T-helper 17 cell (primary cell): ENCODE measurements at places on chromosomes 7 and 10. TPM values are rescaled to one million over a fixed set of nuclear protein-coding genes. Genes with fewer than 3 reads are reported as not detected.

GRCh38 chr7:12317675-12318074 lies 86.0 kb downstream of the VWDE start:
- H3K36me3 ChIP-seq: peaks cover 2% of the 10 kb centered on the region
- no peak for DNase-seq
- no peak overlapping the region for H3K4me3 ChIP-seq
- peaks cover 4% of the 10 kb centered on the region for H3K4me1 ChIP-seq
- no peaks in the 10 kb centered on the region for H3K27me3 ChIP-seq
- no peak overlapping the region for H3K27ac ChIP-seq

- H3K27ac ChIP-seq: peak overlapping the region; percentile 24
- H3K36me3 ChIP-seq: peaks cover 2% of the 10 kb centered on the region
- peaks cover 32% of the 10 kb centered on the region for H3K4me1 ChIP-seq
- no peak overlapping the region for H3K4me3 ChIP-seq
- DNase-seq: no peak
- no peaks in the 10 kb centered on the region for H3K27me3 ChIP-seq
Observed at GRCh38 chr10:50394832-50395231, 143.5 kb upstream of the ASAH2 start.

- peak overlapping the region; percentile 93 for H3K4me3 ChIP-seq
- no peaks in the 10 kb centered on the region for H3K36me3 ChIP-seq
- H3K4me1 ChIP-seq: peaks cover 13% of the 10 kb centered on the region
Observed at GRCh38 chr7:158976468-158976848, 120.1 kb downstream of the DYNC2I1 start.

SPDYE9 gene
- not detected for total RNA-seq

DNA sequence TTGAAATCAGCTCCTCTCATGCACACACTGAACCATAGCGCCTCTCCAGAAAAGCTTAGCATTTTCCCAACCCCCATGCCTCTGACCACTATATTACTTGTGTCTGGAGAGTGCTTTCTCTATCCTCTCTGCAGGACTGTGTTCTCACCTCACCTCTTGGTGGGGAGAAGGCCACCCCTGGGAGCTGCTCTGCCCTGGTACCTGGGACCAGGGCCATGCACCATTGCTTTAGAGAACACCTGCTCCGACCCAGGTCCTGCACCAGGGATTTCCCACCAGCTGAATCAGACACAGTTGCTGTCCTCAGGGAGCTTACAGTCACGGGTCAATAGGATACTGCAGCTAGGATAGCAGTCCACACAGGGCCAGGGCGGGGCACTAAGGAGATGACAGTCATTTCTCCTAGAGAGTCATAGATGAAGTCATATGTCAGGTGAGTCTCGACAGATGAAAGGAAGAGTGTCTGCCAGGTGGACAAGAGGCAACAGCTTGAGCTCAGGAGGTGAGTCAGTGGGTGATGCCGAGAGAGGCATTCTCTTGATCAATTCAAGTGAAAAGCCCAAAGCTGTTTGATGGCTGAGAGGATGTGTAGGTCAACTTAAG lies 619 bp upstream of the LMTK2 start:
- no peak overlapping the region for H3K27ac ChIP-seq
- H3K36me3 ChIP-seq: no peaks in the 10 kb centered on the region
- peaks cover 20% of the 10 kb centered on the region for H3K4me1 ChIP-seq

DNA sequence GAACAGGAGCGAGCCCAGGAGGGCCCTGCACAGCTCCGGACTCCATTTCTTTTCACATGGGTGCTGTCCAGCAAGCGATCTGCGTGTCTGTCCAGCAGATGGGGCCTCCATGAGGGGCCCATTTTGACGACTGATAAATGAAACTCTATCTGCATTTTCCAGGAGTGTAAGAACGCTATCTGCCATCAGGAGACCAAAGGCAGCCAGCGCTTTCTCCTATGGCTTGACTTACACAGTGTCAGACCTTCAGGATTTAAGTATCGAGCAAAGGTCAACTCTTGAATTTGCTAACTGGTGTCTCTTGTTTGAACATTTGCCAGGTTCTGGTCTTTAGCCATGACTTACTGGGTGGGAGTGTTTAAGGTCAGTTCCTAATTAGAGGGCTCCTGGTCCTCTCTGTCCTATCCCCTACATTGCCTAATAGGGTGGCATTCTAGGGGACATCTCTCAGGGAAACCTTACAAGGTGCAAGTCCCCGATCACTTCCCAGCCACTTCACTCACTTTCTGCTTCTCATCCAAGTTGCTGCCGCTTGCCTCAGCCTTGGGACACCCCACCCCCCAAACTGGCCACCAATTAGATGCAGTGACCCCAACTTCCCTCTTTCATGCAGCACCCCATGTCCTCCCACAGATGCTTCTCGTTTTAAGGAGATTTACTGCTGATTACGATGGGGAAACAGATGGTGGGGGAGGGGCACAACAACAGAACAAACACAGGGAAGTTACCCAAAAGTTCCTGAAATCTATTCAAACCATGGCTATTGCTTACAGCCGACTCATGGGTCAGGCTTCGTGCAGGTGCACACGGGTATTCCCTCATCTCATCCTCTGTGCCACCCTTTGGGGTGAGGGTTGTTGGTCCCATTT lies 20.0 kb downstream of the VSIR start:
- peak overlapping the region; percentile 94 for H3K27ac ChIP-seq
- H3K4me1 ChIP-seq: peaks cover 80% of the 10 kb centered on the region
- DNase-seq: no peak
- H3K27me3 ChIP-seq: no peaks in the 10 kb centered on the region

- H3K27ac ChIP-seq: no peak overlapping the region
- DNase-seq: no peak
- no peaks in the 10 kb centered on the region for H3K36me3 ChIP-seq
- H3K4me3 ChIP-seq: no peak overlapping the region
- peaks cover 12% of the 10 kb centered on the region for H3K27me3 ChIP-seq
Observed at GRCh38 chr10:51663086-51663485, 36.3 kb downstream of the CSTF2T start.

COL17A1 gene
- not detected for total RNA-seq

DNA sequence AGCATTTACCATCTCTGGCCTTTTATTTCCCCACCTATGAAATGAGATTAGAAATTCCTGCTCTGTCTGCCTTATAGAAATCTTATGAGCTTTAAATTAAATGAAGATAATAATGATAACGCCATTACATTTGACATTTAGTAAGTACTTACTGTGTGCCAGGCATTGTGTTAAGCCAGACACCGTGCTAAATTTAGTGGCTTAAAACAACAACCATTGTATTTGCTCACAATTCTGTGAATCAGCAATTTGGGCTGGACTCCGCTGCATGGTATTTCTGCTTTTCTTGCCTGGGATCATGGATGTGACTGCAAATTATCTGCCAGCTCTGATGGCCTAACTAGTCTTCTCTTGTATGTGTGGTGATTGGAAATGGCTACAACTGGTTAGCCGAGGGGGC lies 56.4 kb upstream of the CCDC6 start:
- no peaks in the 10 kb centered on the region for H3K4me1 ChIP-seq
- H3K27ac ChIP-seq: no peak overlapping the region
- no peak overlapping the region for H3K4me3 ChIP-seq
- no peak for DNase-seq
- H3K27me3 ChIP-seq: peaks cover 25% of the 10 kb centered on the region

DNA sequence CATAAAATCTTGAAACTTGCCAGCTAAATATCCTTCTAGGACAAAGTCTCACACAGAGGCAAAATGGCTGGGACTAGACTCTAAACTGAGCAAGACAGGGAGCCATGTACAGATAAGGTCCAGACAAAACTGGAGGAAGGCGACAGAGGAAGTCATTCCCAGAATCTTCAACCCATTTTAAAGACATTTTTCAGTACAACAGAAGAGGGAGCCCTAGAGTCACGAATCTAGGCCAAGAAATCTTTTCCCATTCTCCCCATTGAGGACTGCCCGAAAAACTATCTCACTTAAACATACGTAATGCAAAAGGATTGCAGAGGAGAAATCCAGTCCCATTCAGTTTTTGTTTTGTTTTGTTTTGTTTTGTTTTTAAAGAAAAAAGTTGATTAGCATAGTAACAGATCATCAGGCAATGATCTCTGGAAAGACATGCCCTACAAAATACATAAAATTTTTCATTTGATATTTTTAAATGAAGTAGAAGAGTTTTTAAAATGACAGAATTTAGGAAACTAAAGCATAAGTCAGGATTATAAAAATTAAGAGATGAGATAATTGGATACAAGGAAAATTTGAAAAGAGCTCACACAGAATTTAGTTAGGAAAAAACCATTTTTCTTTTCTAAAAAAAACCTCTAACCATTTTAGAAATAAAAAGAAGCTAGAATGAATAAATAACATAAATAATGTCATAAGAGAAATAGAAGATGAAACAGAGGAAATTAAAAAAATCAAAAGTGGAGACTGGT lies 16.9 kb upstream of the PRF1 start:
- peaks cover 33% of the 10 kb centered on the region for H3K27me3 ChIP-seq
- DNase-seq: no peak
- H3K36me3 ChIP-seq: no peaks in the 10 kb centered on the region
- H3K4me3 ChIP-seq: no peak overlapping the region

DNA sequence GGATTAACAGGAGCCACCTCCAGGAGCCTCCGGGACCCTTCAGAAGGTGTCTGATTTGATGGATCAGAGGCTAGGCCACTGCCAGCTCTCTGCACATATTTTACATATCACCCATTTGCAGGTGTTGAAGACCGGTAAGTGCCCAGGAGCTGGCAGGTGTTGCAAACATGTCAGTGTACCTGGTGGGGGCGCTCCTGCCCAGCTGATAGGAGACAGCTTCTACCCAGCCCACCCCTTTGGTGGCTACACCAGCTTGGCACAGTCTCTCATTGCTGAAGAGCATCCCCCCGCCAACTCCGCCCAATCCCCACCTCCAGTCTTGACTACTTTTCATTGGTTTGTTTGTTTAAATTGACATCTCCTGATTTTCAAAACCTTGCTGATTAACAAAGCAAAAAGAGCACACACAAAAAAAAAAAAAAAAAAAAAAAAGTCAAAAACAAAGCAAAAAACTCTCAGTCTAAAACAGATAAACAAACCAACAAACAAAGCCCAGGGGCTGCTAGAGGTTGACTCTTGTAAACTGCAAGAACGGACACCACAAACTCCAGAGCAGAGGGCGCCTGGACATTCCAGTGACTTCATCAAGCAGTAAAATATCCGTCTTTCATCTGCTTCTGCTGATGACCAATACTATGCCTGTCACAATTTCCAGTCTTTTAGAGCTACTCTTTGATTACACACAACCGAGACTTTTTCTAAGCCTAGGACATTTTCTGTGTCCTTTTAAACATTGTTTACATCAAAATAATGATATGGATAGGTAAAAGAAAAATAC lies 275.3 kb downstream of the NRG3 start:
- no peaks in the 10 kb centered on the region for H3K27me3 ChIP-seq
- no peak overlapping the region for H3K4me3 ChIP-seq
- DNase-seq: no peak
- H3K27ac ChIP-seq: no peak overlapping the region
- no peaks in the 10 kb centered on the region for H3K4me1 ChIP-seq

- H3K4me3 ChIP-seq: no peak overlapping the region
- no peaks in the 10 kb centered on the region for H3K36me3 ChIP-seq
- no peaks in the 10 kb centered on the region for H3K4me1 ChIP-seq
- H3K27ac ChIP-seq: no peak overlapping the region
Observed at GRCh38 chr7:42014625-42015618, 222.1 kb downstream of the GLI3 start.

DNA sequence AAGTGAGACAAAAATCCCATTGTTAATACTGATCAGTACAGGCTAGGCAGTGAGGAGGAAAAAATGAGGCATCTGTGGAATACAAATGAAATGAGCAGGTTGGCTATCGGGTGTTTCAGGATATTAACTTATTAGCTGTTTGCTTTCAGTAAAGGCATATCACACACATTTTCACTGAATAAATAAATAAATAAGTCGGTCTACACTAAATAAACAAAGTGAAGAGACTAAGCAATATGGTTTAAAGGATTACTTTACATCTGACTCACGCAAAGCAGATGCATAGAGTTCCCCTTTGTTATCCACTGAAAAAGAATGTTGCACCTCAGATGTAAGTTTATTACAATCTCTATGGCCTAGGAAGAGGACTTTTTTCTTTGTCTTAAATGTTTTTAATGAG lies 6.3 kb upstream of the SEMA3A start:
- no peak for DNase-seq
- no peak overlapping the region for H3K27ac ChIP-seq
- H3K4me1 ChIP-seq: no peaks in the 10 kb centered on the region
- H3K4me3 ChIP-seq: no peak overlapping the region

DNA sequence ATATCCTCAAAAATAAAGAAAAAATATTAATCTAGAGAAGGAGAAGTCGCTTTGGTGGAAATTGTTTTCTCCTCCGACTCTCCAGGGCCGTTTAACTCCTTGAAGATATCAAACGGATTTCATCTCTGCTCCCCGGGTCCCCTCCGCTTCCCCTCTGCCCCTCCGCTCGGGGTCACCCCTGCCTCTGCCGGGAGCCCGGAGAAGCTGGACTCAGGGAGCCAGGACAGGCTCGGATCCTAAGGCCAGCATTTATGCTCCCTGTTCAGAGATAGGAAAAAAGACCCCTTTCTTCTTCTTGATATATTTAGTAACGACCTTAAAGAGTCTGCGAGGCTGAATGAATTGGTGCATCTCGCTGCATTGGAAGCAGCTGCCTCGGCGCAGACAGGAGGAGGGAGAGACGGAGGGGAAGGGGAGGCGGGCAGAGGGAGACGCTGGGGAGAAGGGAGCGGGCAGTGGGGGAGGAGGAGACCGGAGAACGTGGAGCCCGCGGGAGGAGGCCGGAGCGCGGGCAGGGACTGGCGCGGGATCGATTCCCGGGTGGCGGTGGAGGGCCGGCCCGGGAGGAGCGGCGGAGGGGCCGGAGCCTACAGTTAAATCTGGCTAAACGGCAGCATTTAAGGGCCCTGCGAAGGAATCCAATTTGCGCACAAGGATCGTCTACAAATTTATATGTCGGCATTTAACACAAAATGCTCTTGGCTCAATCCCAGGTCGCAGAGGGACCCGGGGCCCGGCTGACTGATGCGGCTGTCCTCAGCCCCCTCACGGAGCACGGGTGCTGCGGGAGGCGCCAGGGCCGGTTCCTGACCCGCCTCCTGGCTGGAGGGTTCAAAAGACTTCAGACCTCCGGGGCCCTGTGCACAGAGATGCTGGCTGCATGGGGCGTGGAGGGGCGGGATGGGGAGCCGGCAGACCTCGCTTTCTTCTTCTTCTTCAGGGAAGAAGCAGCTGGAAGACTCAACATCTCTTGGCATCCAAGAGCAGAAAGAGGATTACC lies 55.6 kb downstream of the CRTAC1 start:
- peaks cover 83% of the 10 kb centered on the region for H3K27me3 ChIP-seq
- no peaks in the 10 kb centered on the region for H3K4me1 ChIP-seq
- DNase-seq: no peak
- H3K27ac ChIP-seq: no peak overlapping the region
